Muscle of back (tissue), 13 donors: ENCODE measurements at places on chromosomes 16 and 17. TPM values are rescaled to one million over a fixed set of nuclear protein-coding genes. Genes with fewer than 3 reads are reported as not detected.

GRCh38 chr17:19000531-19001325 is 3.8 kb downstream of the FAM83G start:
- DNase-seq, result peak; percentile 26

- no peak for DNase-seq
These were observed 256.0 kb upstream of the CACNG5 start for GRCh38 chr17:66578781-66579489.

DNA sequence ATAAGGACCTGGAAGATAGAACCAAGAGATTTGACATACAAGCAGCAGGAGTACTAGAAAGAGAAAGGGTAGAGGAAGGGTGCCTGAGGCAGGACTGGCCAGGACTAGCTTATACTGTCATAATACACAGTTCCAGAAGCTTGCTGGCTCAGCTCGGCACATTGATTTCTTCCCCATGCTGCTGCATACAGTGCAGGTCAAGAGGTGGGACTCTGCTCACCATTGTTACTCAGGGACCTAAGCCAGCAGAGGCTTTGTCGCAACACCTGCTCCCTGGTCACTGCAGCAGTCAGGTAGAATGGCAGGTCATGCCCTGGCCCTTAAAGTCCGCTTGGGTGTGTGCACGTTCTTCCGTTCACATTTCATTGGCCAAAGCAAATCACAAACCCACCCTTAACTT is 32.8 kb downstream of the LDHD start:
- DNase-seq, result no peak

The KRTAP1-1 gene
- not detected for polyA plus RNA-seq

- DNase-seq, result no peak
These were observed 8.4 kb upstream of the TRPV2 start for GRCh38 chr17:16406742-16407674.

DNA sequence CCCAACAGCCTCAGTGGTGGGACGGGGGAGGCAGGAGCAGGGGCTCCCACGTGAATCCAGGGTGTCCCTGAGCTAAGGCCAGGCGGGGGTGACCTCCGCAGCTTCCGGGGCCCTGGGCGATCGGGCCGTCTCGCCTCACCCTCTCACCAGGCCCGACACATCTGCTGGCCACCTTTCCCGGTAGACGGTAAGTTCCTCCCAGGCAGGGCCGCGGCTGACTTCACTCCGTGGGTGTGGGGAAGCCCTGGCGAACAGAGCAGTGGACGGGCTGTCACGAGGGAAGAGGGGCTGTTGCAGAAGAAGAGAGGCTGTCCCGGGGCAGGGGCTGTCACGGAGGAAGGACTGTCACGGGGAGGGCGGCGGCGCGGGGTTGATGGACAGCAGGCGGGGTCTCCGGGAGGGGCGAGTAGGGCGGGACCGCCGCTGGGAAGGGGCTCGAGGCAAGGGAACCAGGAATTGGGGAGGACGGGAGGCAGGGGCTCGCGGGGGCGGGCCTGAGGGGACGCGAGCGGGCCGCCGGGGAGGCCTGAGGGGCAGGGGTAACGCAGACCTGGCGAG is 498 bp downstream of the PKMYT1 start:
- no peak for DNase-seq

GRCh38 chr17:75181110-75181509 is 1.6 kb downstream of the SUMO2 start:
- DNase-seq, result no peak

The CNTNAP4 gene
- 11.2 TPM for polyA plus RNA-seq

The SLC13A2 gene
- polyA plus RNA-seq, result not detected

The TAT gene
- polyA plus RNA-seq, result not detected

The TM4SF5 gene
- polyA plus RNA-seq, result not detected

DNA sequence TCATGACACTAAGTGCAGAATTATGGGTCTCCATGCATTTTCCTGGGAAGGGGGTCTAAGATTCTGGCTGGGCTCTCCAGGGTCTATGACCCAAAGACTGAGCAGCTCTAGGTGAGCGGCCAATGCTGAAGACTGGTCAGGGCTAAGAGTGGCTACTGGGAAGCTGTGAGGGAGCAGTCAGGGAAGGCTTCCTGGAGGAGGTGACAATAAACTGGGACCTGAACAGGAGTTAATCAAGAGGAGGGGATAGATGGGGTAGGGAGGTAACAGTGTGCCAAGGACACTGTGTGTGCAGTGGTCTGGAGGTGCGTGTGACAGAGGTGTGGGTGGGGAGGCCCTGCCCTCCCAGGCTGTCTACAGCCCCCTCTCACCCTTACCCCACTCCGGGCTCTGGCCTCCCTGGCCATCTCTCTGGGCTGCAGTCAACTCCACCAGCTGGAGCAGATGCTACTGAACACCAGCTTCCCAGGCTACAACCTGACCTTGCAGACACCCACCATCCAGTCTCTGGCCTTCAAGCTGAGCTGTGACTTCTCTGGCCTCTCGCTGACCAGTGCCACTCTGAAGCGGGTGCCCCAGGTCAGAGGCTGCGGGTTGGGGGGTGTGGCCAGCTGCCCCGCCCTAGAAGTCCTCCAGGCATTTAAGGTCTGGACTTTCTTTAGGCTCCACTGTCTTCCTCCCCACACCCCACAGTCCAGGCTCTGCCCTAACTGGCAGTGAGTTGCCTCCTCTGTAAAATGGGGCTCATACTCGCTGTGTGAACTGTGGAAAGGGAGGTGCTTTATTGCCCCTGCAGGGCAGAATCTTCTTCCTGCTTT is 20.4 kb downstream of the ADGRG5 start:
- no peak for DNase-seq

GRCh38 chr16:81945665-81946064 is 65.6 kb downstream of the SDR42E1 start:
- DNase-seq, result no peak

The GP2 gene
- polyA plus RNA-seq, result not detected
